ENCODE measurements at places on chromosomes 1 and 21. TPM values are rescaled to one million over a fixed set of nuclear protein-coding genes. Genes with fewer than 3 reads are reported as not detected.

- DNase-seq: no peak
These were observed 7.5 kb downstream of the DYRK1A start for GRCh38 chr21:37374027-37374426.

GRCh38 chr1:21334214-21335087, 44.2 kb upstream of the ECE1 start:
- DNase-seq: no peak

- no peak for DNase-seq
These were observed 75.4 kb upstream of the SLC45A1 start for GRCh38 chr1:8242498-8242897.

- DNase-seq: no peak
These were observed 9.3 kb downstream of the LEPR start for GRCh38 chr1:65429806-65430205.

DNA sequence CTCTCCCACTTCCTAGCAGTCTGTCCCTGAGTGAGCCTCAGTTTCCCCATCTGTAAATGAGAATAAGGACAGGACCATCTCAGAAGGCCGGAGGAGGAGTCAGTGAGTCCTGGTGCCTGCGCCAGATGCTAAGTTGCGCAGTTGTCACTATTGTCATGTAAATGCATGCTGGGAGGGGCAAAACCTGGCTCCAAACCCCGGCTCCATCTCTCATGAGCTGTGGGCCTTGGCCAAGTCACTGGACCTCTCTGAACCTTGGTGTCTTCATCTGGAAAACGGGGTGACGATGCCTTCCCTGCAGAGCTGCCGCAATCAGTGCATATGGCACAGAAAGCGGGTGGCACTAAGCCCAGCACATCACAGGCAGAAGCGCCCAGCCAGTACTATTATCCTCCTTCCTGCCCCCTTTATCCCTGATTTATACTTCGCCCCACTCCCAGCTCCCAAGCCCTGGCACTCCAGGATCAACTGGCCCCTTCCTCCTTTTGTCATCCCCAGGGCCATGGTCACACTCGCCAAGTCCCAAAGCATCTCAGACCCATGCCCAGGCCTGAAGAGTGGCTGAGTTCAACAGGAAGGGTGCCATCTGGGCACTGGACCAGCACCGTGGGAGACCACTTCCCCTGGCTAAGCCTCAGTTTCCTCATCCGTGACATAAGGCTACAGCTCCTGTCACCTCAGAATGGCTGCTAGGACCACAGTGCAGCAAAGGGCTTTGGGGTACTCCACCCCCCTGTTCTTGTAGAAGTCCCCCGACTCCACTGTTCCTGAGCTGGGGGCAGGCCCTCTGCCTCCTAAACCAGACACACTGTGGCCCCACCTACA, 4.3 kb upstream of the PLEKHG5 start:
- DNase-seq: no peak

DNA sequence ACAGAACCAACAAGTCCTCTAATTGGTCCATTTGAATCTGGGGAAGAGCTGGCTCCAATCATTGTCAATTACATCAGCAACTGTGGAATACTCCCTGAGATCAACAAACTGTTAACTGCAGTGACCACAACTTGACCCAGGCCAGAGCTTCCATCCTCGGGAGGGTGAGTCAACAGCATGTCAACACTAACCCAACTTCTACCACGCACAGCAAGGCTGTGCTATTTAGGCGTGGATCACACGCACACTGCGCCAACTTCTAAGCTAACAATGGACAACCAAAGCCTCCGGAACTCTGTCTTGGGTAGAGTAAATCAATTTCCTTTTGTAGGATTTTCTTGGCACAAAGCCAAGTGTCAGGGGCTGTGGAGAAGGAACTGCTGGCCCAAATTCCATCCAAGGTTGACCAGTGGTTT, 30.4 kb downstream of the APP start:
- DNase-seq: no peak

DNA sequence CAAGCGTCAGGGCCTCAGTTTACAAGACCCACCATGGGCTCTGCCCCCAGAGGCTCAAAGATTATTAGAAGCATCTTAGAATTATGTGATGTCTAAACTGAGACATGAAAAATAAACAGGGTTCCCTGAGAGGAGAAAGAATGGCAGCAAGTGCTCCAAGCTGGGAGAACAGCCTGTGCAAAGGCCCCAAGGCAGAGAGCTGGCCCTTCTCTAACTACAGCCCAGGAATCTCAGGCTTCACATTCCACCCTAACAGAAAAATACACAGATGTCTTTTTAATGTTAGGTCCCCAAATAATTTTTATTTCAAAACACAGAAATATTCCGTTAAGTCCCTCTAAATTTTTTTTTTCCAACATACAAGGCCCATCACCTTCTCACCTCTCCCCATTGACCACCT, 21.7 kb downstream of the SSBP3 start:
- DNase-seq: no peak

GRCh38 chr21:36141513-36141925, 6.6 kb downstream of the CBR3 start:
- peak; percentile 56 for DNase-seq

- no peak for DNase-seq
These were observed 1.3 kb downstream of the PTPRC start for GRCh38 chr1:198640174-198640573.

OR14I1 gene
- polyA plus RNA-seq: not detected

SLAMF8 gene
- polyA plus RNA-seq: 0.45 TPM

AMY1B gene
- polyA plus RNA-seq: not detected

C8A gene
- polyA plus RNA-seq: not detected

RPE65 gene
- not detected for polyA plus RNA-seq

CD101 gene
- polyA plus RNA-seq: 7.9 TPM
